ENCODE measurements at places on chromosomes 2 and 18. TPM values are rescaled to one million over a fixed set of nuclear protein-coding genes. Genes with fewer than 3 reads are reported as not detected.

Gene ABCB11
- total RNA-seq = 0.65 TPM

Gene MCFD2
- 121 TPM for total RNA-seq

Gene KIF1A
- under 0.01 TPM for total RNA-seq

Gene MYO1B
- total RNA-seq = 61.7 TPM

Gene COLEC11
- total RNA-seq = not detected

Gene STON1
- 11.0 TPM for total RNA-seq

Gene DSG2
- total RNA-seq = under 0.01 TPM

Gene IL1R1
- 0.65 TPM for total RNA-seq

Gene TMEM178A
- total RNA-seq = not detected

Gene IL1A
- 2.9 TPM for total RNA-seq

Gene QPCT
- 27.2 TPM for total RNA-seq

All from epithelial cell of umbilical artery (primary cell).